GM12892 (cell line): ENCODE measurements at places on chromosomes 2 and 18.

DNA sequence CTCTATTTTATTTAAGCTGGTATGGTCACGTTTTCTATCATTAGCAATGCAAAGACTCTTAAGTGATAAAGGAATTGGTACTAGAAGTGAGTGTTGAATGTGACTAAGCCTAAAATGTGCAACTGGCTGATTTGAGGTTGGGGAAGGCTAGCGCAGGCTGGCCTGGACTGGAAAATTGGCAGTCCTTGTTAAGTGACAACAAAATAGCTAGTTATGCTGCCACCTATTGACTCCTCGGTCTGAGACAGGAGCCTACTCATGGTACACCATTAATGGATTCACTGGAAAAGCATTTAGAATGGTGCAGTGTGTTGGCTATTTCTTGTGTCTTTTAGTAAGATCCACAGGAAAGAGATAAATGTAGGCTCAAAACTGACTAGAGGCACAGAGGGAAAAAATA lies 5.7 kb upstream of the WIPF1 start:
- no peak for DNase-seq

GRCh38 chr2:202612145-202612544 lies 22.6 kb upstream of the FAM117B start:
- DNase-seq: no peak

DNA sequence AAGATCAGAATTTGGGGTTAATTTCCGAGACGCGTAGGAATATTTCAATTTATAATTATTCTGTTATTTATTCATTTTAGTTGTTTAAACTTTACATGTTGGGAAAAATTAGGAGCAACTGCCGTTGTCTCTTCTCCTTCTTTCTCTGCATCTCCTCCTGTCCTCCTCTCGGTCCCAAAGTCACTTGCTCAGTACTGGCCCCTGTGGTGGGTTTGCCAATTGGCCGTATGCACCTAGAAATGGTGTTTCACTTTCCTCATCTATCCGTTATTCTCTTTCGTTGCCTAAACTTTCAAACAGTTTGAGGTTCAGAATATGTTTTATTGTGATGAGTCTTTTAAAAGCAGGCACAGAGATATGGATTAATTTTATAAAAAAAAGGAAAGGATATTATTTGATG lies 517.9 kb downstream of the PLCL1 start:
- DNase-seq: no peak

GRCh38 chr18:47997338-47997780 lies 66.9 kb upstream of the SMAD2 start:
- no peak for DNase-seq

DNA sequence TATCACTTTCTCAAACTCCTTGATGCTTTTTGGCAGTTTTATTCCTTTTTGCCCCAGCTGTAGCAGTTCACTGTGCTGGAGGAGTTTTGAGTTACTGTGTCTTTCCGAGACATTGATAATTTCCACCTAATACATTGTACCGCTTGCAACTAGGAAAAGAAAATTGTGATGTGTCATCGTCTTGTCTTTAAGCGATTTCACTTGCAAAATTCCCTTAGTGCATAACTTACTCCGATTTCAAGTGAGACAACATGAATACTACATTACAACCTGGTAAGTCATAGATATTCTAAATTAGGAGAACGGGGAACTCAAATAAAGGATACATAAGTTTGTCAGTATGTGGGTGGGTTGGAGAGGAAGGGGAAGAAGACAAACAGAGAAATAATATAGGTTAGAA lies 340.5 kb upstream of the KYNU start:
- no peak for DNase-seq

DNA sequence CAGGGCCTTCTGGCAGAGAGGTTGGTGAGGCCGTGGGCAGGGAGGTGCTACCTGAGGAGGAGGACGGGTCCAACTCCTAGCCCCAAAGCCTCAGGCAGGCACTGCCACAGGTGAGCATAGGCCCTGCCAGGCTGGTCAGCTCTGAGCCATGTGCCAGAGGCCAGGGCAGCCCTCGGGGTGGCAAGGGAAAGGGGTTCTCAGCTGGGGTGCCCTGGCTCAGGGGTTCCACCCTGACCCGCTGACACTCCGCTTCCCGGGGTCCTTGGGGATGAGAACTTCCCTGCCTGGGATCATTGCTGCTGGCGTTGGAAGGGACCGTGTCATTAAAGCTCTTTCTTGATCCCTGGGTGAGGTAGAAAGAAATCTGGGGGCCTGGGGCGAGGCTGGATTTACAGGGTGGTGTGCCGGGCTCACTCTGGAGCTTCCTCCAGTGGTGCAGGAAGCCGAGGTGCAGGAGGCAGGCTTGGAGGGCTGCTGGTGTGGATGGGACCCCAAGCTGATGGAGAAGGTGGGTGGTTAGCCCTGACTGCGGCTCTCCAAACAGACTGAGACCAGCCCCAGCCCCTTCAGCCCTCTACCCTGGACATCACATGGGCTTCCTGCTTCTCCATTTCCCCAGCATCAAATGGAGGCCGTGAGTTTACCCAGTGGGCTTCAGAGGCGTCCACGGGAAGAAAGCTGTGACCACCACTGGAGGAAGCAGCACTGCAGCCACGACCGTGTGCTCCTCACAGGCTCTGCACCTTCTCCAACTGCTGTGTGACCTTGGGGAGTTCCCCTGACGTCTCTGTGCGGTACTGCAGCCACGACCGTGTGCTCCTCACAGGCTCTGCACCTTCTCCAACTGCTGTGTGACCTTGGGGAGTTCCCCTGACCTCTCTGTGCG lies 295.2 kb downstream of the NDUFA10 start:
- no peak for DNase-seq

- DNase-seq: no peak
These were observed 116.4 kb downstream of the INO80D start for GRCh38 chr2:205969584-205969983.

DNA sequence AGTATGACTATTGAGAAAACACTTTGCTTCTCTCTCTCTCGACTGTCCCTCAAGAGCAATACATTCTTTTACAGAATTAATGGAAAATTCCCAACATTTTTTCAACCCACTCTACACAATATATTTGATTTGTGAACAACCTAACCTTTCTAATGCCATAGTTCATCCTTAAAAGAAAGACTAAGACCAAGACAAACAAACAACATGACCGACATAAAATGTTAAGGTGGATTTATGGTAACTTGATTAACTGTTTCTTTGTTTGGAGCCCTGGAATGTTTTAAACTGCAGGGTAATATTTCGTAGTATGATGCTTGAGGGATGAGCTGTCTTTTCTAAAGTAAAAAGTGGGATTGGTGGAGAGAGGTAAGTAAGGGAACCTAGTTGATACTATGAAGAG lies 738.2 kb downstream of the MBD2 start:
- no peak for DNase-seq

DNA sequence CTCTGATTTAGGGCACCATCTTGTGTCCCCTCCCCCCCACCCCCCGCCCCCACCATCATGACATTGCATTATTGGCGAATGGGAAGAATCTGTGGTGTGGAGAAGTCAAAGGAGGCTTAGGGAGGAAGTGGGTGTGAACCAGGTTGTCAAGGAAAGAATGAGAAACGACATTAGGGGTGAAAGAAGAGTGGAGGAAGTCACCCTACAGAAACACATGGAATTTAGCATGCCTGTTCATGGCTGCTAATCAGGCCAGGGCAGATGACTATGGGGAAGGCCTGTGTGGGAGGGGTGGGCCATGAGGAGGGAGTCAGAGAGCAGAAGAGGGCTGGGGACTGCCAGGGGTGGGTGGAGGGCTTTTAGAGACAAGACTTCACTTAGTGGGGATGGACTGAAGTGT lies 81.6 kb downstream of the AOX1 start:
- DNase-seq: no peak

DNA sequence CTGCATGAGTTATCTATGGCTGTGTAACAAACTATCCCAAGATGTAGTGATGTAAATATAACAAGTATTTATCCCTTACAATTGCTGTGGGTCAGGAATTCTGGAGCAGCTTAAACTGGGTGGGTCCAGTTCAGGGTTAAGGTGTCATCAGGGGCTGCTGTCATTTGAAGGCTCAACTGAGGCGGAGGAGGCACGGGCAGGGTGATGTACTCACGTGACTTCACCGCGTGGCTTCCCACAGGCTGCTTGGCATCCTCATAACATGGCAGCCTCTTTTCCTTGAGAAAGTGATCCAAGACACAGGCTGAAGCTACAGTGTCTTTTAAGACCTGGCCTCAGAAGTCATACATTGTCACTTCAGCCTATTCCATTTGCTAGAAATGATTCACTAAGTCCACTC lies 125.8 kb downstream of the PTGR3 start:
- no peak for DNase-seq

DNA sequence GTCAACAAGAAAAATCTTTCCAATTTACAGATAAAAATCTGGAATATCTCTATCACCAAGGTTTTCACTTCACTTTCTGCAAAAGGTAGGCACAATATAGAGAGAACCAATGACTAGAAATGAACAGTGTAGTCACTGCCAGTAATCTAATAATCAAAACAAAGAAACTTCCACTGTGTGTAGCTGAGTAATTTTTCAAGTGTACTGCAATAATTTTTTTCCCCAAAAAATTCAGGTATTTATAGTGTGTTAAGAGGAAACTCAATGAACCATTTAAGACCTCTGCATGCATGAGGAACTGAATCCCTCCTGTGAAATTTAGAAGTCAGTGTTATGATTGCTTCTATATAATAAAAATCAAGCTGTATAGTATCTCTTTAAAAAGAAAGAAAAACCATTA lies 121.8 kb downstream of the MEMO1 start:
- DNase-seq: no peak

- no peak for DNase-seq
These were observed 114.8 kb upstream of the ANKRD30BL start for GRCh38 chr2:132276571-132276981.

DNA sequence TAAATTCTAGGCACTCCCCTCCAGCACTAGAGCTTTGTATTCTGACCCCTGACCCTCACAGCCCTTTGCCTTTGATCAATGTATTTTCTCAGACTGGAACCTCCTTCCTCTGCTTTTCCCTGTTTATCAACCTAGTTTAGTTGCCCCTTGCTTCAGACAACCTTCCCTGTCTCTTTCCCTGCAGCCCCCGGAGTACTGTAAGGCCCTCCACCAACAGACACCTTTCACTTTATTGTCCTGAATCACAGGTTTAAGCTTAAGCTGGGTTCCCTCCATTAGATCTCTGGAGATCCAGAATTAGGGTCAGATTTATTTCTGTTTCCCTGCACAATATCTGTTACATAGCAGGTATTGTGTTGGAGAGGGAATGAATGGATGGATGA lies 140.2 kb downstream of the DDX1 start:
- no peak for DNase-seq
